Activated CD4-positive, alpha-beta T cell treated with anti-CD3 and anti-CD28 coated beads for 4 hours (primary cell): ENCODE measurements at places on chromosomes 12 and 14.
A peak's percentile ranks its signal among the peaks of the same experiment; 100 is the strongest.

DNA sequence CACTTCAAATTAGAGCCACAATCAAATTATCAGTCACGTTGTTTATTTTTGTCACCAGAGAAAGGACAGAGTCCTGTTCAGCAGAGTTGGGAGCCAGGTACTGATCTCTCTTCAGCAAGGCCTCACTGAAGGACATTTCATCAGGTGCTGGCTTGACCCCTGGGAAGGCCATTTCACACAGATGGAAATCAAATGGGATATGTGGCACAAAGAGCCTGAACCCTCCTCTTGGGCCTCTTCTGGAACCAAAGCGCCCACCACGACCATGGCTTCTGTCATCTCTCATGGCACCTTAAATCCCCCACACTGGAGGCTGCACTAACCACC, 121.5 kb downstream of the PTCSC3 start:
- no peak for DNase-seq

DNA sequence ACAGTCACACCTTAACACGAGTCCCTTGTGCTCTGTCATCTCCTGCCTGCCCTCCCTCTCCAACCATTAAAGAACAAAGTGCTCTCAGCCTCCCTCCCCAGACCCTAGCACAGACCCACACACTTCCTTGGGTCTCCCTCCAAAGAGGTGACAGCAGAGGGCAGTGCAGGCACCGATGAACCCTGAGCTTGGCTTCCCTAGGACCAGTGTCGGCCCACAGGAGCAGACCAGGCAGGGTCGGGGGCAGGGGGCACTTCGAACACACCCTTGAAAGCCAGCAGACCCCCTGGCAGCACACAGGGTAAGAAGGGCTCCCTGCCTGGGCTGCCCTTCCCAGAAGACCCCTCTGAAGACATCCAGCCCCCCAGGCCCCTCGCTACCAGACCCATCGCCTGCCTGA, 7.0 kb downstream of the CDK2AP1 start:
- no peak for DNase-seq

GRCh38 chr12:100251917-100252316, 15.0 kb downstream of the DEPDC4 start:
- DNase-seq: no peak

GRCh38 chr12:49644620-49644994, 21.2 kb downstream of the PRPF40B start:
- peak; percentile 84 for DNase-seq

DNA sequence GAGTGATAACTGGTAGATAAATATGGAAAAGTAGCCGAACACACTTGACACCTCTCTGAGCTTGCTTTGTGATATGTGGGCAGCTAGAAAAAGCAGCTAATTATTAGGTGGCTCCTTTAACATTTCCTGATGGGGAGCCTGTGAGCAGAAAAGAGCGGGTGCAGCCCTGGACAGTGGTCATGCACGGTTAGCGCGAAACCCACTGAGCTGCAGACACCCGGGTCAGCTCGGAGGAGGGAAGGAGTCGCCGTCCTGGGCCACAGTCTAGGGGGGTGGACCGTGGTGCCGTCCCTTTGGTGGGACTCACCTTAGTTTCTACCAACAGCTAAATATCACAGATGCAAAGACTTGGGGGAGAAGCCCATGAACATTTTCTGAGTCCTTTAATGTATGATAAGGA, 6.6 kb downstream of the COA8 start:
- no peak for DNase-seq

GRCh38 chr12:131628023-131628740, 82.7 kb upstream of the SFSWAP start:
- no peak for DNase-seq

GRCh38 chr14:73047808-73048207, 10.5 kb upstream of the RBM25 start:
- no peak for DNase-seq
